ENCODE measurements at places on chromosomes 4 and X. TPM values are rescaled to one million over a fixed set of nuclear protein-coding genes. Genes with fewer than 3 reads are reported as not detected.

CCDC160 gene
- not detected for polyA plus RNA-seq

CRMP1 gene
- polyA plus RNA-seq: 0.06 TPM

DNA sequence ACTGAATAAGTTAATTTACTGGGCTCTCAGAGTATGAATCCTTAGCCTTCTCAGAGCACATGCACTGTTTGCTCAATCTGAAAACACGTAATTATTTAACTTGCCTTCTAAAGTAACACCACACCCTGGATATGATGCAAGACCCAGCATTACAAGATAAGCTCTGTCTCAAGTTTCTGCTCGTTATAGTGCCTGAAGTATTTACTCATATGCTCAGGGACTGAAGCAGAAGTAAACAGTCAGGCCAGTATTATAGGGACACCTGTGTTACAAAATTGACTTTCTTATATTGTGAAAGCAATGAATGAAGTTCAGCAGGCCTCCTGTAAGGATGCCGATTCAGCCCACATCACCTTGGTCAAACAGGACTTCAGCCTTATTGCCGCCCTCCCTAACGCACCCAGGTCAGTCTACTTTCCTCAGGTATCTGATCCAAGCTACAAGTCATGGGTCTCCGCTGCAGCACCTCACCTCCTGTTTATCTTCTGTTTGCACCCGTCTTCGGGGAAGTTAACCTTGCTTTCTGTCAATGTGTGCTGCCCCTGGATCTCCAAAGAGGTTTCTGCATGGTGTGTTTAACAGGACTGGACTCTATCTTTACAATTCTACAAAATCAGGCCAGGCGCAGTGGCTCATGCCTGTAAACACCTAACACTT, 42.8 kb upstream of the KLF3 start:
- no peak for DNase-seq

DNA sequence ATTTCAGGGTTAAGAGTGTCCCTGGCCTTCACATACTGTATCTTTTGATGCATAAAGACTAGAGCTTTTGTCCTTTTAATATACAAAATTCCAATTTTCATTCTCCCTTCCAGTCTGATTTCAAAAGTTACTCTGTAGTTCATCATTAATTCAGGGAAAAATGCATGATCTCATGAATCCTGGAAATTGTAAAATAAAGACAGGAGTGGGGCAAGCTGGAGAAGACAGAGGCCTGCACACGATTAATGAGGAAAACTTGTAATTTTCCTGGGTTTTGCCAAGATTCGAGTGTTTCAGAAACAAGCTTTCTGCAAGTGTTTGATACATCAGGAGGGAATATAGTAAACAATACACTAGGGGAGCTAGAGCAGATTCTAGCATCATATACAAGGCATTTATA, 947.9 kb downstream of the FAT4 start:
- no peak for DNase-seq

GRCh38 chrX:56498756-56499155, 64.7 kb upstream of the UBQLN2 start:
- no peak for DNase-seq

DNA sequence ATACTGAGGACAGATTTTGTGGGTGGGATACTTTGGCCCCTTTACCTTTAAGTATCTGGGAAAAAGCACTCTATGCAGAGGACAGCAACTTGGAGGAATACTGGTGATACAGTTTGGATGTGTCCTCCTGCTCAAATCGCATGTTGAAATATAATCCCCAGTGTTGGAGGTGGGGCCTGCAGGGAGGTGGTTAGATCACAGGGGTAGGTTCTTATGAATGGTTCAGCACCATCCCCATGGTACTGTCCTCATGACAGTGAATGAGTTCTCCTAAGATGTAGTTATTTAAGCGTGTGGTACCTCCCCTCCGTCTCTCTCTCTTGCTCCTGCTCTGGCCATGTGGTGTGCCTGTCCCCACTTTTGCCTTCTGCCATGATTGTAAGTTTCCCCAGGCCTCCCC, 24.6 kb downstream of the GPAT3 start:
- DNase-seq: no peak

ANTXR2 gene
- 6.6 TPM for polyA plus RNA-seq

DNA sequence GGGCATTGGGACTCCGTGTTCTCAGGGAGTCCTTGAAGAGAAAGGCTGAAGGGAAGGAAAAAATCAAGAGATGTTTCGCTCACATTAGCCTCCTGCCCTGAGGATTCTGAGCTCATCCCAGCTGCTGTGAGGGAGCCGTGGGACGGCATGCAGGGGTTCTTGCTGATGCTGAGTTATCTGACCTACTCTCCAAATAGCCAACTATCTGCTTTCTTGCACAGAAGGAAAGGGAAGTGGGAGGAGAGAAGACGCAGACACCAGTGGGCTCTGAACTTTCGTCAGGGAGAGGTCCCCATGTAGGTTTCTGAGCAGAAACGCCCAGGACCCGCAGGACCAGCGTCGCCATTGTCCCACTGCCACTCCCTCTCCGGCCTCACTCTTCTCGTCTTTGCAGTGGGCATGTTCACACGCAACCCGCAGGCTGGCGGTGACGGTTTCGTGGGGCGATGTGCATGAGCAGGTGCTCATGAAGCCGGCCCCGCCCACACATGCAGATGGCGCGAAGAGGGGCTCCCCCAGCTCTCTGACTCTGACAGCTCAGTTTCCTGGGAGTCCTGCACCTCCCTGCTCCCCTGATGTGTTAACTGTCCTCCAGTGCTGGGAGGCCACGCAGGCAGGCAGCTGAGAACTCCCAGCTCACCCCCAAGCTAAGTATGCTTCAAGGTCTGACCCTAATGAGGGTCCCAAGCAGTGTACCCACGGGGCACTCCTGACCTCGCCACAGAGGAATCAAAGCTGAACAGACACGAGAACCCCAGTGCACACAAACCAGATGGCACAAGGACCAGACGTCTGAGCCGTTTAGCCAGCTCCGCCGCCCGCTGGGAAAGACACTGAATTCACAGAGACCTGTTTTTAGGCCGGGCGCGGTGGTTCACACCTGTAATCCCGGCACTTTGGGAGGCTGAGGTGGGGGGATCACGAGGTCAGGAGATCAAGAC, 13.6 kb upstream of the ABLIM2 start:
- DNase-seq: no peak

WDR17 gene
- polyA plus RNA-seq: 0.05 TPM

DNA sequence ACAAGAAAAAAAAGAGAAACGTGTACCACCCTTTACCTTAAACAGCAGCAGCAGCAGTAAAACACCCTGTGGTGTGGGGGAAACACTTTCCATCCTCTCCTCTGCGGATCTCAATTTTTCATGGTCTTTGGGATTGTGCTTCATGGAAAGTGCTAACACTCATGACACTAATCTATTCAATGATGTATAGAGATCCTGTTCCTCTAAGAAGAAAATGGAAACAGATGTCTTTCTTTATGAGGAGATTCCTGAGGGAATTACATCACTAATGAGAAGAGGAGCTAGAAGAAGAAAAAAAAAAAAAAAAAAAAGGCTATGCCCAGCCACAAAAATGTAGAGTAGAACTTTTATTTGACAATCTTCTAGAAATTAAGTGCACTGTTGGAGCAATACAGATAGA, 62.9 kb upstream of the NDST3 start:
- DNase-seq: no peak

DNA sequence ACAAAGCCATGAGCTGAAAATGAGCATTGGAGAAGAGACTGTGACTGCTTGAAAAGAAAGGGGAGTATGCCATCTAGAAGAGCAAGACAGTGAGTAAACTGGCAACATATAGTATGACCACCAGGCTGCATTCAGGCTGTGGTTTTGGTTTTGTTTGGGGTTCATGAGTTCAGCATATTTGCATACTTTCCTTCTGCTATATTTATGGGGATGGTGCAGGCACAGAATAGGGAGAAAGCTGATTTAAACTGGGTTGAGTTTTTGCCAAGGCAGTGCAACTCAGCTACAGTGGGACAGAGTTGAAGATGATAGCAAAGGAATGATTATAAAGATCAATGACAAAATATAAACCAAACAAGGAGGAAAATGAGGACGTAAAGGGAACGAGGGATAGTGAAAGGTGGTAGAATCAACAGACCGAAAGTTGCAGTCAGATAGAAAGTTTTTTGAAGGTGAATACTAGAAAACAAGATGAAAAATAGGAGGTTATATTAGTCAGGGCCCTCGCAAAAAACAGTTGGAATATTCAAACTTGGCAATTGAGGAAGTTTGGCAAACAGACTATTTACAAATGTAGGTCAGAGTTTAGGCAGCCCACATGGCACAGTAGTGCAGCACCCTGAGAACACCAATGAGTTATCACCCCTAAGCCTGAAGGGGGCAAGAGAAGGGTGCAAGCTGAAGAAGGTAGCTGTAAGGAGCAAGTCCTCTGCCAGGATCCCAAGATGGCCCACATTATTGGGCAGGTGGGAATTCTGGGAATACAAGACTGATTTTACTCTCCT, 114.8 kb upstream of the MAP9 start:
- DNase-seq: no peak

GRCh38 chr4:3301450-3302172, 8.8 kb downstream of the RGS12 start:
- no peak for DNase-seq

GRCh38 chr4:143046454-143046853, 138.3 kb upstream of the USP38 start:
- no peak for DNase-seq

- no peak for DNase-seq
Observed at GRCh38 chrX:39563178-39563577, 534.6 kb downstream of the BCOR start.

GRCh38 chr4:121243485-121243884, 79.4 kb upstream of the TNIP3 start:
- no peak for DNase-seq

DNA sequence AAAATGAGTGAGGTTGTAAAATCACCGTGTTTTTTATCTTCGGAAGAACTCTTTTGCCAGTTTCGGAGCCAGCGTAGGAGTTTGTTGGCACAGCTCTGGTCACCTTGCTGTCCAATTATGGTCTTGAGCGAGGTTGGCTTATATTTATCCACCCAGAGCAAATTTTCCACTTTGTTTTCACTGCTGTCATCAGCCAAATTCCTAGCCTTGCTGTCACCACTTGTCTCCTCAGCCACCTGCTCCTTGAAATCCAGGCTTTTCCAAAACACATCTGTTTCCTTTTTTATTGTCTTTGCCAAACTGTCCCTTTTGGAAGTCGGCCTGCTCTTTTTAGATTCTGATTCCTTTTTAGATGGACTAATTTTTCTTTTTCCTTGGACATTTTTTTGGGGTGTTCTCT, 57.6 kb downstream of the RFC1 start:
- peak; percentile 72 for DNase-seq

GRCh38 chr4:167541286-167541685, 307.0 kb upstream of the SPOCK3 start:
- no peak for DNase-seq

DNA sequence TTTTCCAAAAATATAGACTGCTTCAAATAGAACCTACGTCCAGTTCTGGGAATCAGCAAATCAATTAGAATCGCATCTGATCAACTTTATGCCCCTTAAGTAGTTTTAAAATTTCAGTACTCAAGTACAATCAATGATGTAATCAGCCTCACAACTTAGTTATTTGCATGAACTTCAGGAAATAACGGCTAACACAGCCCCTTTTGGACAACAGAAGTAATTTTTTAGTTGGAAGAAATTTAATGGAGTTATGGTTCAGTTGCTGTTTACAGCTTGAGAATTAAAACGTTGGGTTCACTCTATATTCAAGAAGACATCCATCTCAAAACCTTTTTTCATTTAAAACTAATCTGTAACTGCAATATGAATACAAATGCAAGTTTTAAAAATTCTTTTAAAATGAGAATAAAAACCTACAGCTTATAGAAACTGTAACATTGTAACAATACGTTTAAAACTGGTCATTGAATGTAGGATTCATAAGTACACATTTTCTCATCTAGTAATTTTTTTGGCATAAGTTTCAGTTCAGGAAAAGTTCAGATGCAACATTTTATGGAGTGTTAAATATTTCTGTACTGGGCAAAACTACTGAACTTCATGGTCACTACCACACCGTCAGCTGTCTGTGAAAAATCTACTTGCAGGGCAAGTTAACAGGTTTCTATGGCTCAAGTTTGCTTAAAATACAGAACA, 956 bp downstream of the TAPT1 start:
- DNase-seq: peak; percentile 55

GRCh38 chr4:152936446-152937335, 568 bp downstream of the FHDC1 start:
- peak; percentile 21 for DNase-seq

TAF9B gene
- polyA plus RNA-seq: 25.9 TPM

MAP7D2 gene
- polyA plus RNA-seq: 0.08 TPM

GRCh38 chrX:63506320-63506719, 155.2 kb upstream of the SPIN4 start:
- peak; percentile 50 for DNase-seq

TMEM255A gene
- not detected for polyA plus RNA-seq

DNA sequence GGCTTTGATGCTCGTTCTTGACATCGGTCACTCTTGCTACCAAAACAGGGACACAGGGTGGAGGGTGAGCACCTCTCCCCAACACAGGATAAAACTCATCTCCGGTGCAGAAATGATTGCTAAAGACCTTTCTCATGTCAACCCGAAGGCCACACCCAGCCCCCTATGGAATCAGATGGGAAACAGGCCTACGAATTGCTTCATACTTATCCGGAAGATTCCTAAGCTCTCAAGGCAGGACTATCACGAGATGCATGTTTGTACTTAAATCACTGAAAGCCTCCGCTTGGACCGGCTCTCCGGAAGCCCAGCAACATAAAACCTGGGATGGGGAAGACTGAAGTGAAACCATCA, 74.9 kb downstream of the MTMR1 start:
- no peak for DNase-seq

DNA sequence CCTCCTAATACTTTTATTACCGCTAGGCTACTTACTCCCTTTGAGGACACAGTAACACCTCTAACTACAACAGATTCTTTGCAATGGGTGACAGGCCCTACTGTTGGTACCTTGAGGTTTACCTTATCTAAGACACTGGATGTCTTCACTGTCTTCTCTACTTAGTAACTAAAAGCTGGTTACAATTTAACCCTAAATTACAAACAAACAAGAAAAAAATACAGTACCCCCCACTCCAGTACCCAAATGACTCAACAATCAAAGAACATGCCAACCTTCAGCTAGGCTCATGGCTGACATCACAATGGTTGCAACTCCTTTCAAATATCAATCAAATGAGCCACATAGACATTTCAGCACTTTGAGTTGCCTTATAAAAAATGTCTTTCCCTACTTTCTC, 198.0 kb downstream of the GUCY2F start:
- no peak for DNase-seq

DNA sequence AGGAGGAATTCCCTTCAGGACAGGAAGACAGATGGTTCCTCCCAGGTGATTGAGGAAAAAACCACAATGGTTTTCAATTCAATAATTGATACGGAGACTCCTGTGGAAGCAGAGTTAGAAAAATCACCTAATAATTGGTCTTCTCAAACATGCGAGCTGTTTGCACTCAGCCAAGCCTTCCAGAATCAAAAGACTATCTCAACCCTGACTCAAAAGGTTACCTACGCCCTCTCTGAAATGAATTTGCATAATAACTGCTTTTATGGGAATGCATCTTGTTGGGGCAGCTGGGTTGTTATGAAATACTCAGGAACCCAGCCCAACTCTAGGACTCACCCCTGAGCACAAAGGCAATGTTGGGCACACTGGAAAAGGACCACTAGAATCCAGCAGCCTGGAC, 66.9 kb upstream of the ARSJ start:
- DNase-seq: no peak

PDCL2 gene
- polyA plus RNA-seq: not detected

IGSF1 gene
- polyA plus RNA-seq: not detected

GRCh38 chr4:179325181-179325580, 1882.9 kb upstream of the AGA start:
- no peak for DNase-seq

MAGEE2 gene
- not detected for polyA plus RNA-seq
